ENCODE measurements at places on chromosomes 4 and X.

DNA sequence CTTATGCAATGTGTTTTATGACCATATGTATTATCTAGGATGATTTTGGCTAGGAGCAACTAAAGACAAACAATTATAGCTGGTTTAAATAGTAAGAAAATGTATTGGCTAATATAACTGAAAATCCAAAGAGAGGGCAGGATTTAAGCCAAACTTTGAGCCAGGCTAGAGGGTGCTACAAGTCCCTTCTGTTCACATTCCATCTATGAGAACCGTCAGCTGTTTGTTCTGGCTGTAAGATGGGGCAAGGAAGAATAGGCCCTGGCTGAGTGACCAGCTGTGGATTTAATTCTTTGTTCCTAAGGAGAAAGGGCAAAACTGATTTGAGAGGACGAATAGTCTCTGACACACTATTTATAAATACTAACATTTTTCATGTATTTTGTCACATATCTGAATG is 79.2 kb upstream of the UGT8 start:
- H3K4me3 ChIP-seq = no peak overlapping the region
- no peak overlapping the region for H3K27ac ChIP-seq
- no peaks in the 10 kb centered on the region for H3K27me3 ChIP-seq
- H3K36me3 ChIP-seq = peaks cover 4% of the 10 kb centered on the region
- DNase-seq = no peak

DNA sequence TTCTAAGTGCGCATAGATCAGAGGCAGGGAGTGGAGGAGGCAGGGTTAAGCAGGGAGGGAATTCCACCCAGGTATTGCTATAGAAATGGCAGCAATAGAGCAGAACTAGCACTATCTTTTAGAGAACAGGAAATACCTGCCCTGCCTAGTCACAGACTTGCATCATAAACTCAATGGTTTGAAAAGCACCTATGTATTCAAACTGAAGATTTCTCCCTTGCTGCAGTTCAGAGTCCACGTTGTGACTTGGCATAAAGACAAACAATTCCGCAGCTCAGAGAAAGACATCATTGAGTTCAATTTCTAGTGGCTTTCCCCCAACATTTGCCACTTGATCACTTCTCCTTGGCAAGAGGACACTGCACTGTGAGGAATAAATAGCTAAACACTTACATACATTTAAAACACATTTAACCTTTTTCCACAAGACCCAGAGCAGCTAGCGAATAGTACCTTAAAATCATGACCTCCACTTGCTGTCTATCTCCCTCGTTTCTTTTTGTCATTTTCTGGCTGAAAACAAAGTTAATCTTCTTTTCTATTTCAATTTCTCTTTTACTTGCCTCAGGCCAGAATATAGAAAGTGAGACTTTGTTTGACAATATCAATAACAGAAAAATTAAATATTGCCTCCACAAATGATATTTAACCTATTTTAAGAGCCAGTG is 42.4 kb downstream of the SLC7A11 start:
- peaks cover 14% of the 10 kb centered on the region for H3K4me1 ChIP-seq
- no peaks in the 10 kb centered on the region for H3K36me3 ChIP-seq
- no peak overlapping the region for H3K4me3 ChIP-seq
- no peak for DNase-seq
- H3K27me3 ChIP-seq = no peaks in the 10 kb centered on the region

GRCh38 chrX:17081968-17082367 is 135.5 kb downstream of the REPS2 start:
- H3K4me3 ChIP-seq = no peak overlapping the region
- H3K4me1 ChIP-seq = no peaks in the 10 kb centered on the region
- H3K27ac ChIP-seq = no peak overlapping the region

DNA sequence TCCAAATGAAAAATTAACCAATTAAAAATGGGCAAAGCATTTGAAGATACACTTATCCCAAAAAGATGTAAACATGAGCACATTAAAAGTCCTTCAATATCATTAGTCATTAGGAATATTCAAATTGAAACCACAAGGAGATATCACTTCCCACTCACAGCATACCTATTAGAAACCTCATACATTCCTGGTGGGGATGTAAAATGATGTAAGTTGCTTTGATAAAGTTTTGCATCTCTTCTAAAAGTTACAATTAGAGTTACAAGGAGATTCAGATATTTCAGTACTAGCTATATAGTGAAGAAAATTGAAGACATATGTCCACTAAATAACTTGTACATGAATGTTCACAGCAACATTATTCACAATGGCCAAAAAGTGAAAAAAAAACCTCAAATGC is 1109.3 kb upstream of the LCORL start:
- H3K36me3 ChIP-seq = no peaks in the 10 kb centered on the region
- no peaks in the 10 kb centered on the region for H3K27me3 ChIP-seq
- no peak overlapping the region for H3K27ac ChIP-seq
- H3K4me3 ChIP-seq = no peak overlapping the region

- no peaks in the 10 kb centered on the region for H3K4me1 ChIP-seq
- H3K27ac ChIP-seq = no peak overlapping the region
- no peaks in the 10 kb centered on the region for H3K36me3 ChIP-seq
These were observed 108.3 kb upstream of the ARSJ start for GRCh38 chr4:114087596-114088230.

GRCh38 chr4:186643501-186644310 is 80.0 kb downstream of the FAT1 start:
- H3K4me1 ChIP-seq = peaks cover 12% of the 10 kb centered on the region
- no peaks in the 10 kb centered on the region for H3K36me3 ChIP-seq
- H3K4me3 ChIP-seq = no peak overlapping the region

- H3K27me3 ChIP-seq = peaks cover 2% of the 10 kb centered on the region
- H3K36me3 ChIP-seq = no peaks in the 10 kb centered on the region
- no peaks in the 10 kb centered on the region for H3K4me1 ChIP-seq
- no peak for DNase-seq
These were observed 866.3 kb upstream of the PCDH7 start for GRCh38 chr4:29853833-29854232.

- no peak for DNase-seq
- no peaks in the 10 kb centered on the region for H3K36me3 ChIP-seq
- H3K4me3 ChIP-seq = no peak overlapping the region
- H3K4me1 ChIP-seq = no peaks in the 10 kb centered on the region
- H3K27me3 ChIP-seq = no peaks in the 10 kb centered on the region
These were observed 136.0 kb upstream of the HPGD start for GRCh38 chr4:174658246-174658645.

GRCh38 chr4:40289366-40290188 is 45.6 kb upstream of the CHRNA9 start:
- peaks cover 4% of the 10 kb centered on the region for H3K36me3 ChIP-seq
- H3K4me1 ChIP-seq = peaks cover 10% of the 10 kb centered on the region
- peaks cover 5% of the 10 kb centered on the region for H3K27me3 ChIP-seq
- no peak overlapping the region for H3K27ac ChIP-seq
- H3K4me3 ChIP-seq = no peak overlapping the region

DNA sequence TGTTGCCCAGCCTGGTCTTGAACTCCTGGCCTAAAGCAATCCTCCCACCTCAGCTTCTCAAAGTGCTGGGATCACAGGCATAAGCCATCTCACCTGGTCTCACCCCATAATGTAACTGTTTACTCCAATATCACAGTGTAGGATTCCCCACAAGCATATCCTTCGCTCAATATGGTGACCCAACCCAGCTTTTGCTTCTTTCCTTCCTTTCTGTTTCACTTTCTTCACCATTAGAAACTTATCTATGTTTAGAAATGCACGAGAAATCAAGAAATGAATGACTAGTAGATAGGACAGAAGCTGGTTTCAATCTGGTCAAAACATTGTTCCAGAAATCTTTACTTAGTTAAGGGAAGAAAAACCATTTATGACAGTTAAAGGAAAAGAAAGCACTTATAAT is 18.9 kb downstream of the TSPAN5 start:
- H3K27me3 ChIP-seq = no peaks in the 10 kb centered on the region
- no peak for DNase-seq
- H3K4me3 ChIP-seq = no peak overlapping the region
- no peaks in the 10 kb centered on the region for H3K36me3 ChIP-seq
- H3K4me1 ChIP-seq = peaks cover 6% of the 10 kb centered on the region
- no peak overlapping the region for H3K27ac ChIP-seq

GRCh38 chrX:69510137-69510715 is 6.1 kb downstream of the NALF2 start:
- no peaks in the 10 kb centered on the region for H3K4me1 ChIP-seq
- H3K27ac ChIP-seq = no peak overlapping the region
- no peaks in the 10 kb centered on the region for H3K36me3 ChIP-seq
- no peak overlapping the region for H3K4me3 ChIP-seq
- no peak for DNase-seq
- H3K27me3 ChIP-seq = peaks cover 3% of the 10 kb centered on the region

DNA sequence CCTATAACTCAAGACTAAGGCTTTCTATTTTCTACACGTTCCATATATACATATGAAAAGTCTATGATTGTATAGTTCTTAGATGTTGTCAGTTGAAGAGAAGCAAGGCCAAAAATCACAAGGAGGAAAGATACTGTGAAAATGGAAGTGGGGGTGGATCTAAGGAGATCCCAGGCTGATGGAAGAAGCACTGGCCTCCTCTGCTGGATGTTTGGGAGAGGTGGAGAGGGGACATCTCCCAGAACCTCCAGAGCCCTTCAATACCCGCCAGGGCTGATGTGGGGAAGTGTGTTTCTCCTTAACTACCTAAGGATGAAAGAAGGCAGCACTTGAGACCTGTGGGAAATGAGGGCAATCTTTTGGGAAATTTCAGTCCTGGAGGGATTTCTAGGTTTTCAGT is 67.4 kb downstream of the RASGEF1B start:
- DNase-seq = no peak
- no peak overlapping the region for H3K27ac ChIP-seq
- H3K4me3 ChIP-seq = no peak overlapping the region
- peaks cover 8% of the 10 kb centered on the region for H3K27me3 ChIP-seq

GRCh38 chr4:9143421-9144080 is 26.7 kb upstream of the FAM90A26 start:
- no peaks in the 10 kb centered on the region for H3K27me3 ChIP-seq
- H3K4me1 ChIP-seq = no peaks in the 10 kb centered on the region
- H3K36me3 ChIP-seq = peaks cover 6% of the 10 kb centered on the region
- H3K27ac ChIP-seq = no peak overlapping the region

GRCh38 chr4:79948261-79948660 is 124.8 kb downstream of the ANTXR2 start:
- DNase-seq = no peak
- H3K4me1 ChIP-seq = no peaks in the 10 kb centered on the region
- no peak overlapping the region for H3K27ac ChIP-seq
- peaks cover 3% of the 10 kb centered on the region for H3K36me3 ChIP-seq
- H3K27me3 ChIP-seq = no peaks in the 10 kb centered on the region

DNA sequence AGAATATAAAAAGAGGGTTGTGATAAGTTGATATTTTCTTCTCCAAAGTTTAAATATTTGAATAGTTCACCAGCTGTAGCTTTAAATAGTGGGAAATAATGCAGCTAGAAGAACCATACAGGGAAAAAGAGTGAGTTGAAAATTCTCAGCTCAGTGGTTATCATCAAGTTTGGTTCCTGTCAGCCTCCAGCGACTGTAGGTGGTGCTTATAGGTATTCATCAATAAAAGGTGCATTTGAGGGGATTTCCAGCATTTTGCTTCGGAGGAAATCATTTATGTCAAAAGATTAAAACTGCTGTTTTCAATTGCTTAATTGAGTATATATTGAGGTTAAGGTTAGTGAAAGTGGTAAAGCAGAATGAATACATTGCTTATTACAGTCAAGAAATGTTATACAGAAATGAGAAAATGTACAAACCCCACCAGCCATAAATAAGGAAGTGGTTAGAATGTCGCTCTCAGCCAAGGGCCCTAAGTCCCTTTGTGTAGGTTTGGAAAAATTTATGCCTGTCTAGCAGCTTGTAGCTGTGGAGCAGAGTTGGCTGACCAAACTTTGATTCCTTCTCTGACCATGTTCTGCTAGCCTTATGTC is 532.9 kb upstream of the FTHL17 start:
- H3K36me3 ChIP-seq = no peaks in the 10 kb centered on the region
- H3K4me1 ChIP-seq = no peaks in the 10 kb centered on the region

- H3K27ac ChIP-seq = peak overlapping the region; percentile 90
- peak; percentile 44 for DNase-seq
- peaks cover 14% of the 10 kb centered on the region for H3K36me3 ChIP-seq
- peaks cover 5% of the 10 kb centered on the region for H3K27me3 ChIP-seq
These were observed 426 bp downstream of the SLBP start for GRCh38 chr4:1711571-1712215.

- peak within 1 kb of the TSS; percentile 95 for H3K4me3 ChIP-seq
- H3K27me3 ChIP-seq = no peaks in the 10 kb centered on the region
- H3K27ac ChIP-seq = peak within 1 kb of the TSS; percentile 100
- DNase-seq = peak; percentile 37
- H3K36me3 ChIP-seq = no peaks in the 10 kb centered on the region
- peaks cover 33% of the 10 kb centered on the region for H3K4me1 ChIP-seq
These were observed at the start of gene CC2D2A for GRCh38 chr4:15469402-15470127. TSS of gene CC2D2A (plus strand) at chr4:15469882. CDS start at chr4:15475933, 6,051 bp downstream.

- H3K27ac ChIP-seq = no peak overlapping the region
- no peaks in the 10 kb centered on the region for H3K27me3 ChIP-seq
- DNase-seq = no peak
- H3K4me3 ChIP-seq = no peak overlapping the region
These were observed 53.7 kb downstream of the KDM5C start for GRCh38 chrX:53171356-53171755.
